ENCODE measurements at places on chromosomes 5 and 9.

DNA sequence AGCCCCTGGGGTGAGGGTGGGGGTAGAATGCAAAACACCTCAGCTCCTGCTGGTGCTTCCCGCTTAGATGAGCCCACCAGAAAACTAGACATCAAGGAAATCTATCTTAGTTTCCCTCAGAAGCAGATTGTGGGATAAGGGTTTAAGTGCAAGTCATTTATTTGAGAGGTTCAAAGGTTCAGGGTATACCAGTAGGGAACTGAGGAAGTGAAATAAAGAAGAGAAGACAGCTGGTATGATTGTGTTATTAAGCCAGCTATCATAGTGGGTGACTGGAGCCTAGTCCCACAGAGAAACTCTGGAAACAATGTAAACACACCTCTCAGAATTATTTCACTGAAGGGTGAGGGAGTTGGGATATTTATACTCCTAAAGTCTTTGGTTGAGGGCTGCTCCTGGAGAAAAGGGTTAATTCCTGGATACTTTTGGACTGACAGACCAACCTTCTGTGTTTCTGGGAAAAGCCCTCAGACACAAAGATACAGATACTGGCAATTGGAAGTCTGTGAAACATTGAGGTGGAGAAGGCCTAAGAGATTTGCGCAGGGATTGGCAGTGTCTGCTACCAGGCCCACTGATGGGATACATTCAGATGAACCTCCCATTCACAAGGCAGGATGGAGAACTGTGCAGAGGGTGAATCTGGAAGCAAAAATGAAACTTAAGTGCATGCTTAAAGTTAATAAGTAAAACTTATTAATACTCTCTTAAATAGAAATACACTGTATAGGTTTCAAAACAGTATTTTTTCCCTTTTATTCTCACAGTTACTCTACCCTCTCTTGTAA lies 6.4 kb upstream of the DCTN4 start:
- no peak for DNase-seq

- no peak for DNase-seq
Measured at GRCh38 chr9:112408819-112409218, 28.9 kb downstream of the HSDL2 start.

GRCh38 chr9:91856419-91856818 lies 93.6 kb downstream of the ROR2 start:
- no peak for DNase-seq

DNA sequence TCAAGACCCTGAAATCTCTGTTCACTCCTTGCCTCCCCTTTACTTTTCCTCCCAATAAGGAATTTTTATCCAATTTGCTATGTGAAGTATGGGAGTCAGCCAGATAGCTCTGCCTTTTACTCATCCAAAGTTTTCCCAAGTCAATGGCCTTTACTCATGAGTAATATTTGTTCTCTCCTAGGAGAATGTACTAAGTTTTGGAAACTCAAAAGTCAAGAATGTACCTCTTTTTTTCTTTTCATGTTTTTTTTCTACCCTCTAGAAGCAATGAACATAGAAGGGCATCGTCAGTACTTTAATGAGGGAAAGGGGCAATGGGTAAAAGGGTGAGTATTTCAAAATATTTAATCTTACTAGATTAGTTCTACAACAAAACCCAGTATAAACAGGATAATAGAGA lies 140.2 kb upstream of the SGCD start:
- no peak for DNase-seq

- no peak for DNase-seq
Measured at GRCh38 chr5:36723912-36724311, 117.5 kb downstream of the SLC1A3 start.

GRCh38 chr5:162995568-162995967 lies 441.8 kb upstream of the CCNG1 start:
- no peak for DNase-seq
